ENCODE measurements at places on chromosomes 2 and 18. TPM values are rescaled to one million over a fixed set of nuclear protein-coding genes. Genes with fewer than 3 reads are reported as not detected.

SEH1L gene
- 92.5 TPM for total RNA-seq

CRACDL gene
- 0.31 TPM for total RNA-seq

ABCG5 gene
- not detected for total RNA-seq

COBLL1 gene
- total RNA-seq: not detected

HSBP1L1 gene
- total RNA-seq: 8.8 TPM

HES6 gene
- total RNA-seq: 3.1 TPM

EMILIN2 gene
- 20.1 TPM for total RNA-seq

GBX2 gene
- not detected for total RNA-seq

PROKR1 gene
- not detected for total RNA-seq

FHOD3 gene
- total RNA-seq: not detected

LYG2 gene
- total RNA-seq: not detected

FABP1 gene
- total RNA-seq: not detected

ARID5A gene
- 260 TPM for total RNA-seq

FZD7 gene
- 0.62 TPM for total RNA-seq

NLRC4 gene
- 0.27 TPM for total RNA-seq

GPR35 gene
- 4.7 TPM for total RNA-seq

AGXT gene
- total RNA-seq: not detected

E2F6 gene
- 9.9 TPM for total RNA-seq

Measured in activated CD4-positive, alpha-beta memory T cell treated with anti-CD3 and anti-CD28 coated beads for 36 hours (primary cell).